Stimulated activated CD4-positive, alpha-beta T cell treated with anti-CD3 and anti-CD28 coated beads, Interleukin-4, amount 100 ng/mL, for 4 hours (primary cell): ENCODE measurements at places on chromosomes 5 and 9.

GRCh38 chr9:75914002-75914401 lies 23.5 kb downstream of the PCSK5 start:
- DNase-seq, result no peak

GRCh38 chr5:145661737-145662485 lies 173.2 kb downstream of the PRELID2 start:
- no peak for DNase-seq

DNA sequence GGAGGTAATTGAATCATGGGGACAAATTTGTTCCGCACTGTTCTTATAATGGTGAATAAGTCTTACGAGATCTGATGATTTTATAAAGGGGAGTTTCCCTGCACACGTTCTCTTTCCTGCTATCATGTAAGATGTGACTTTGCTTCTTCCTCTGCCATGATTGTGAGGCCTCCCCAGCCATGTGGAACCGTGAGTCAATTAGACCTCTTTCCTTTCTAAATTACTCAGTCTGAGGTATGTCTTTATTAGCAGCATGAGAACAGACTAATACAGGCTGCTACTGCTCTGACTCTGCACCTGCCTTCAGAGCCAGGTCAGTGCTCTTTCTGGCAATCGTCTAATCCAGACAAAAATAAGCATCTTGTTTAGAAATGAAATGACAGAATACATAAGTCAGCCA lies 479.2 kb upstream of the TUSC1 start:
- no peak for DNase-seq

DNA sequence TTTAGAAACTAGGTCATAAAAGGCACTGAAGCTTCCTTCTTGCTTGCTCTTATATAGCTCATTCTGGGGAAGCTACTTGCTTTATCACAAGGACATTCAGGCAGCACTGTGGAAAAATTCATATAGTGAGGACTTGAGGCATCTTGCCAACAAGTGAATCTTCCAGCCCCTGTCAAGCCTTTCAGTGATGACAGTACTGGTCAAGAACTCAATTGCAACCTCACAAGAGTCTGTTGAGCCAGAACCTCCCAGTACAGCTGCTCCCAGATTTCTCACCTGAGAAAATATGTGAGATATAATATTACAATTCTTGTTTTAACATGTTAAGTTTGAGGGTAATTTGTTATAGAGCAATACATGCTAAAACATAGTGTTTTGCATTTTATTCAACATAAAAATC lies 2011.0 kb upstream of the NUDT12 start:
- no peak for DNase-seq

GRCh38 chr9:76441551-76442322 lies 17.2 kb upstream of the GCNT1 start:
- DNase-seq, result peak; percentile 16

DNA sequence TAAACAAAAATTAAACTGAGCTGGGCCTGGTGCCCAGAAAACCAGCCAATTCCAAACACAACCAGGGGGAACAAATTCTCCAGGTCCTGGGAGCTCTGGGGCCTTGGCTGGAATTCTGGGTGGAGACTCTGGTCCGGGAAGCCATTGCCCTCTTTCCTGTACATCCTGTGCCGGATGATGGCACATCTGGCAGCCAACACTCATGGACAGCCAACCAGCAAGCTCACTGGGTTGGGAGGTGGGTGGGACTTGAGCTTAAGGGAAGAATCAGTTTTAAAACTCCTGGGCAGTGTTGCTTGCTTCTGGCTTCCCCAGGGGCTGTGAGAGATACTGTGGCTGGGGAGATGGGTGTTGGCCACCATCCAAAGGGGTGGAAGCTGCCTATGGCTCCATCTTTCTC lies 56.1 kb downstream of the PCDH1 start:
- DNase-seq, result no peak

- no peak for DNase-seq
Observed at GRCh38 chr9:90287567-90288274, 354.9 kb downstream of the DIRAS2 start.
